ENCODE measurements at places on chromosomes 4 and X.

DNA sequence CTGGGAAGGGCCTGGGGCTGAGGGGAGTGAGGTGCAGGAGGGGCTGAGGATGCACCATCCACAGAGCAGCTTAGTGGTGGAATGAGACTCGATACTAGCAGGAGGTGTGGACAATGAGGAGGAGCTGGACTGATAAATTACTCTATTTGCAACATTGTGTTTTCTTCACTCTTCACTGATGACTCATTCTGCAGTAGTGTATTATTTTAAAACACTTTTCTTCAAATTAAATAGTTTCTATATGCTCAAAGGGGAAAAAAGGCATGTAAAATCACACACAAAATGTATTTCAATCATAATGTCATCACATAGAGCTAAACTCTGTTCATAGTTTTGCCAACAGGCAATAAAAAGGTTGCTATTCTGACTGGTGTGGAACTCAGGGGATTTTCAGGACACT, 467.0 kb upstream of the CTSO start:
- DNase-seq: no peak

DNA sequence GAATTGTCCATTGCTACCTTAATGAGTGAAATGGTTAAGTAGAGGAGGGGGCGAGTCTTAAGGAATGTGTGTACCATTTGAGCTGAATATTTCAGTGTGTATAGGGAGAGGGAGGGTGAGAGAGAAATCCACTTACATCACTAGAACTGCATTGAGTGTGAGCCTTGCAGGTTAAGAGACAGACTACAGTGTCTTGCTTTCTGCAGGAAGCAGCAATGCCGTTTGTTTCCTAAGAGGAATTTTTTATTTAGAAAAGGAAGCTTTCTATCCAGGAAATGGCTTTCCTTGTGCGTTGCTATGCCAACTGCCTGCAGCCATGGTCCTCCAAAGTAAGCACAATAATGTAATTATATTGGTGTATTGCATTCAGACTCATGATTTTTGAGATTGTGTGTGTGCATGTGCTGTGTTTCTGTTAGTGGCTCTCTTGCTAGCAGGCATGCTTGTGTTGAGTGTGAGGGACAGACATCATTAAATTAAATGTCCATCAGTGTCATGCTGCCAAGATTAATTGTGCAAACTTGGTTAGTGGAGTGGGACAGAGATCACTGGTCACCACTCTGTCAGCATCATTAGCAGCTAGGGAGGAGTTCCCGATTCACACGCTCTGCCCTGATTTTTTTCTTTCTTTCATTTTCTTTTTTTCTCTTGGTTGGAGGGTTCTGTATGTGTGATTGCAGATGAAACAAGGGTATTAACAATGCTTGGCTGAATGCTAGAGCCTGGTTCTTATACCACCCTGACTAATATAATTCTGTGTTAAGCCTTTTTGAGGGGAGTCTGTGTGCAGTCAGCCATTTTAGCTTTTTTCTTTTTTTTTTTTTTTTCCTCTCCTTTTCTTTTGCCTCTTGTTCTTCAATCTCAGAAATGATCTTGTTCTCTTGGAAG, 164.3 kb downstream of the RAPGEF2 start:
- no peak for DNase-seq

DNA sequence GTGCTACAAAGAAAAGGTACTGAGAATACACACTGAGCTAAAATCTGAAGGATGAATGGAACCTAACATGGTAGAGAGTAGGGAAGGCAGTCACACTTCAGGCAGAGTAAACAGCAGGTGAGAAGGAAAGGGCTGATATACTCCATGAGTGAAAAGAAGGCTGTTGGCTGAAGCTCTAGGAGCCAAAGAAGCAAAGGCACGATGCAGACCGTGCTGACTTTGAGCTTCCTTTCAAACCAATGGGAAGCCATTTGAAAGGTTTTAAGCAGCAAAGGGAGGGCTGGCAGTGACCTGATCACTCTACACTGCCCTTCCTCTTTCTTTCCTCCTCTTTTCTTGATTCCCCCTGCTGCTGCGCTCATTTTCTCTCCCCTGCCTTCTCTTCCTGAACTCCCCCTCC, 66.4 kb downstream of the TMEM154 start:
- no peak for DNase-seq

DNA sequence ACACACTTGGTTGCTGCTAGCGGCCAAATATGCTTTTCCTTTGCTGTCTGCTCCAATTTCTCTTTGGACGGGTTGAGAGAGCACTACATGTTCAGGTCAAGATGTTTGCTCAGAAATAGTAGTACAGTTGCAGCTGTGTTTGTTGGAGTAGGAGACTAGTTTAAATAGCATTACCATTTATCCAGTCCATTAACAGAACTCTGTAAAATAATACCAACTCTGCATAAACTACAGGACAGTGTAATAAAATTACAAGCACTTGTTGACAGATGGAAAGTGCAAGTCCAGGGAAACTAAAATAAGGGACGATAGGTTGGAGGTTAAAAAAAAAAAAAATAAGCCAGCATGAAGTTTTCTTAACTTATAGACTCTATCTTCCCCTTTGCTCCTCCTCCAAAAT, 20.2 kb downstream of the SLIT2 start:
- no peak for DNase-seq

DNA sequence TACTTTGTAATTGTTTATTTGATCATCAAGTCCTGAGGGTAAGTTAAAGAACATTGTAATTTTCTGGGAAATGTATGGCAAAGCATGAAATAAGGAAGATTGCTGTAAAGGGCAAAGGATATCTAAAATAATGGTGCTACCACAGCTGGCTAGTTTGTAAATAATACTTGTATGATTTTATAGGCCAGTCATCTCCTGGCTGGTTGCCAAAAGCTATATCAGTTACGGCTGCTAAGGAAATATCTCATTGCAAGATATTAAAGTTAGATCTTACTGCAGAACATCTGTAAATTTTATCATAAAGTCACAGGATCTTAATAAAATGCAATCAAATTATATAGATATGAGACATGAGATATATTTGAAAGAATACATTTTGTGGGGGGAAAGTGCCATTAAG, 150.8 kb upstream of the CXCL13 start:
- no peak for DNase-seq

- no peak for DNase-seq
These were observed 137.3 kb downstream of the CPEB2 start for GRCh38 chr4:15139599-15139998.

DNA sequence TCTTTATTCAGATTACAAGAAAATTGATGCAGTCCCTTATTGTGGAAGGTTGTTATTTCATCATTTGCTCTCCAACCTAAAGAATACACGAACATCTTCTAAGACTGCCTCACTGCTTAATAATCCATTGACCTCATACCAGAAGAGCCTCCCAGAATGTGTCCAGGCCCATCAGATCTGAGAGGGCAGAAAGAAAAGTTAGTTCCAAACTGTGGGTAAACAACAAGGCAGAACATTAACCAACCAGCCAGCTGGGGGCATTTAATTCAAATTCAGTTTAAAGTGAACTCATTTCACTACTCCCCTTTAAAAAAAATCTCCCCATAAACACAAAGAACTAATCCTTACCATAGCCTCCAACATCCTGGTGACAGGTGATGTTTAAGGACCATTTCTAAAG, 13.8 kb downstream of the GPC4 start:
- no peak for DNase-seq

- no peak for DNase-seq
These were observed 2.4 kb upstream of the NBDY start for GRCh38 chrX:56726605-56727004.

DNA sequence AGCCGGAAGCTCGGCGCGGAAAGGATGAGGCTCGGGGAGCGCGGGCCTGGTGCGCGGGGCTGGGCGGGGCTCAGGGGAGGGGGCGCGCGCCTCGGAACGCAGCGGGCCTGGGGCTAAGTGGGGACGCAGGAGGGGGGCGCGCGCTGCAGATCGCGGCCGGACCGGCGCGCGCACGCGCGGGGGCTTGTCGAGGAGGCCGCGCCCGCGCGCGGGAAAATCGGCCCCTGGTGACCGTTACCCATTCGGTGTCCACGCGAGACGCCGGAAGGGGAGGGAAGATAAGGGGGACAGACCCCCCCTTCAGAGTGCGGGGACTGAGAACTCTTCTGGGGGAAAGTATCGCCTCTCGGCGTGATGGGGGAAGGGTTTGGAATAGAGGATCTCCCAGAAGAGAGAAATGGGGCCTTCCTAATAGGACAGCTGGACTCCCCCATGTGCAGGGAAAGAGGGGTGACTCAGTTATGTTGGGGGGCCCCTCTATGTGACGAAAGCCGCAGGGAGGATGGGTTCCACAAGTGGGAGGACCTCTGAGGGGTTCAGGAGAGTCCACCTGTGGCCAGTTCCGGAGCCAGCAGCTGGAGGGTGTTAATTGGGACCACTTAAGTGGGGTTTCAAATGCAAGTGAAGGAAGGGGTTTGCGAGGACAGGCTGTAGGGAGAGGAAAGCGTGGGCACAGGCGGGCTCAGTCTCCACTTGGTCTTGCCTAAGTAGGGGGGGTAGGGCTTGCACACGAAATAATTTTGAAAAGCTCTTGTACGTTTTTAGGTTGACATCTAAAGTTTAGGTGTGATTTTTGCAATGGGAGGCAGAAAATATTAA, 584 bp downstream of the SUV39H1 start:
- peak; percentile 60 for DNase-seq

DNA sequence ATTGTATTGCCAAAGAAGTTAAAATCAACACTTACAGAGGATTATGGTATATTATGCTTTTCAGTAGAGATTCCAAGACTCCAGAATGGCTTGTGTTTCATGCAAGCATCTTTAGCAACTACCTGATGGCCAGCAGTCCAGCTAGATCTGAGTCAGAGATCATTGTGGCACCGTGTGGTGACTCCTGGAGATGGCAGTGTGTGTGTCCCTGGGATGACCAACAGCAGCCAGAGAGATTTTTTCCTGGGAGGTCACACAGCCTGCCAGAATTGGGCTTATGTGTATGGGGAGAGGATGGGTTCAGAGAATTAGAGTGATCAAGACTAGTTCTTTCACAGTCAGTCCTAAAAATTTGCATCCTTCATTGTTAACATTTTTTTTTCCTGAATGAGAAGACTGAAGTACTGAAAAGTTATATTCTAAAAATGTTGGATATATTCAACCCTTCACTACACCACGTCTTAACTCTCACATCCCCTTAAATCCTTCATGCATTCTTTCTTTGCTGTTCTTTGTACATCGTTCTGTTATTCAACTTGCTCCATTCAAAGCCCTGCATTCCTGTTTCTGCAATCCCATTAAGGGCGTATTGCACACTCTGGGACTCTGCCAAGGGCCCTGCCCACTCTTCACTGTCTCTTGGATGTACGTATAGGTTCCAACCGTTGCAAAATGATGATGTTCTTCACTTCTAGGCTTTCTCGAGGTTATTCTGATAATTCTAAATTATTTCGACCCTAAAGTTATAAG, 12.4 kb downstream of the TENM3 start:
- DNase-seq: no peak

DNA sequence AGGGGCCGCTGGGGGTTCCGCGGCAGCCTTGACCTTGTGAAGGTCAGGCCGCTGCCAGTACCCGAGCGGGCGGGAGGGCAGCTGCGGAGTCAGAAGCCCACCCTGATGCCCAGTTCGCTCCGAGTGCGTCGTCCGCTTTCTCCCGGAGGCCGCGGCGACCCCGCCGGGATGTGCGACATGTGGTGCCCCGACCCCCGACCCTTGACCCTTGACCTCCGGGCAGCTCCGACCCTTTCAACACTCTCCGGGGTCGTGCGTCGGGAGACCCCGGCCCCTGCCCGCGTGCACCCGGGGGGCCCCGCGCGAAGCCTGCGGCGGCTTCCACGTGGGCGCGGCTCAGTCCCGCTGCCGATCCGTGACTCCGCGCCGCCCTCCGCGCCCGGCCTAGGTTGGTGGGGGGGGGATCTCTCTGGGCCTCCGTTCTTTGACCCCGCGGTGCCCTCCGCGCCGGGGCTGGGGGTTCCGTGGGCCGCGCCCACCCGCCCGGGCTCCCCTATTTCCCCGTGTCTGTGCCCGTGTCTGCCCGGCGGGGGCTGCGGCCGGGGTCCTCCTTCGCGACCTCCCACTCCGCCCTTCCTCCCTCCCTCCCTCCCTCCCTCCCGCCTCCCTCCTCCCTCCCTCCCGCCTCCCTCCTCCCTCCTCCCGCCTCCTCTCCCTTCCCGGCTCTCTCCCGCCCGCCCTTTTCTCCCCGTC, 609 bp upstream of the SLC25A6 start:
- DNase-seq: peak; percentile 89

DNA sequence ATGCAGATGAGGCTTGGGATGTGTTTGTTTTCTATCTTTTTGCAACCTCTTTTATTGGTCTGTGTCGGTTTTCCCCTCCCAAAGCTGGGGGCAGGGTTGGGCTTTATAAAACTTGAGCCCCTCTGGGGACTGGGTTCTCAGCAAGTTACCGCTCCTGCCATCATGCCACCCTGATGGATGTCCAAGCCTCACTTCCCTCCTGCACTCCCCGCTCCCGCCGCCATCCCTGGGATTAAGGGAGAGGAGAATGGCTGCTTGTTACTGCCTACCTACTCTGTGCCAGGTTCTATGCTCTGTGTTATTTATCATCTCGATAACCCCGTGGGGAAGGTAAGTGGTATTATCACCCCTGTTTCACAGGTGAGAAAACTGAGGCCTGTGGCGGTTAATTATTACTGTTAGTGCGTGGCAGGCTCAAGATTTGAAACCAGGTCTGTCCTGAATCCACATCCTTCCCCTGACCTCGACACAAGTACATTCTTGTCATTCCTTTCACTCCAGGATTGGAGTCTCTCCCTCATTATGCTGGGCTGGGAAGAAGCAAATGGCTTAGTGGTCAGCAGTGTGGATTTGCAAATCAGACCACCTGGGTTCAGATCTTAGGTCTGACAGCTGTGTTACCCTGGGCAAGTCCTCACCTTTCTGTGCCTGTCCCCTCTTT, 4.5 kb downstream of the UBA1 start:
- DNase-seq: no peak

- DNase-seq: no peak
These were observed 64.4 kb upstream of the UCP1 start for GRCh38 chr4:140633124-140633523.

GRCh38 chrX:103628386-103629317, at the start of gene TCEAL1:
TSS of gene TCEAL1 (plus strand) at chrX:103628975. CDS start at chrX:103629917, 942 bp downstream.
- peak; percentile 75 for DNase-seq

DNA sequence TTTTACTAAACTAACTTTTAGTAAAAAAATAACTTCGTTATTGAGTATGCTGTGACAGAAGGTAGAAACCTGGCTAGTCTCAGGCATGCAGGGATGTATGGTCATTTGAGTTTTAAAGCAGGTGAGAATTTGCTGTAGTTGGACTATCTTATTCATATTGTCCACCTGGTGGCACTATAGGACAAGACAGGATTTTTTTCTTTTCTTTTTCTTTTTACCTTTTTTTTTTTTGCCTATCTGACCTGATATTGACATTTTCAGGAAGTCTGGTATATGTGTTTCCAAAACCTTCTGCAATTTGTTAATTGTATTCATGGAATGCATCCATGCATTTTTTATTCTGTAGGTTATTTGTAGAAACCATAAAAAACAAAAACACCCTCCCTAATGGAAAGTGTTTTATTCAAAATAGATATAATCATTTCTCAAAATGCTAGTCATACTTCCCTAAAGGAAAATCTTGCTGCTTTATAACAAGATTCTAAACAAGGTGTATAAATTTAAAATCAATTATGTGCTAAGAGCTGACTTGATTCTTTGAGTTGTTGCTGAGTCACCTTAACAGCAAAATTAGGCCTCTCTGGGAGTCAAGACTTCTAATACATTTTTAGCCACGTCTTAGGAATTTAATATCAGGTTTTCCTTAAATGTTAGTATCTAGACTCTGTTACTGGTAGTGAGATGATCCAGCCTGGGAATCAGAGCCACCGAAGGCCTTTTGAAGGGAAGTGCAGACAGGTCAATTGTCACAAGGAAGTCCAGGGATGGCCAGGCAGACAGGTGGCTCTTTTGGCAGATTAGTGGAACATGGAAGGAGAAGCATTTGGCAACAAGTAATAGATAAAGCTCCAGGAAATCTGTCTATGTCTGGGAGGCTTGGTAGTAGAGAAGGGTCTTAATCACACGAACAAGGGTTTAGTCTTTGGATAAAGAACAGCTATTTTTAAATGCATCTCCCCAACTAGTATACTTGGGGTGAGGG, 201.3 kb upstream of the GNPDA2 start:
- no peak for DNase-seq
